ENCODE measurements at places on chromosomes 4 and X.

- DNase-seq = no peak
Observed at GRCh38 chrX:5957506-5957905, 271.2 kb downstream of the NLGN4X start.

DNA sequence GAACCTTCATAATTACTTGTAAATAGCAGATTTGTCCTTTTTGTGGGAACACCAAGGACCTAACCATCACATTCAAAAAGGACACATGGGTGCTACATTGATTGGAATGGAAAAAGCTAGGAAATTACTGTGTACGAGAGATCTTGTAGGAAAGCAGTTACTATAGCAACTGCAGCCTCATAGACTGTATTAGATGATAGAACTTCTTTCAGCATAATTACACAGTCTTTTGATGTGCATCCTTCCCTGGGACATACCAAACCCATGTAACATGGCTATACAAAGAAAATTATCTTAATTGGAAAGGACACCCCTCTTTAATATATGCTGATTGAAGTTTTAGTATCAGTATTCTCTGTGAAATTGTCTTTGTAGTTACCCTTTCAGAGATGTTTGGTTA is 130.7 kb upstream of the CTSO start:
- DNase-seq = no peak

DNA sequence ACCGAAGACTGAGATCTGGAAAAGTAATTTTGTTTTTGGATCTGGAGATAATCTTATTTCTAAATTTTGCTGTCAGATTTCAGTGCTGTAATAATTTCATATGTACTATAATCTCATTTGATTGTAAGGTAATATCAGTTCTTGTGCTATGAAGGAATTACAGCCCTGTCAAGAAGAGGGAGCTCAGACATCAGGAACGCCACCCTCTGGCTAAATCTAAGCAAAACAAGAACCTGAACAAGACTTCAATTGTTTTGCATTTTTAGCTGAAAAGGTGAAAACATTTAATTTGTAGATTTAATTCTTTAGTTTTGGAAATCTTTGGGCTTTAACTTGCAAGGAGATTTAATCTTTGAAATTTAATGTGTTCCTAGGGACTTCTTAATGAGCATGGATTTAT is 525.4 kb upstream of the HS3ST1 start:
- DNase-seq = no peak

- DNase-seq = no peak
Observed at GRCh38 chr4:154049457-154050181, 260.7 kb upstream of the SFRP2 start.

DNA sequence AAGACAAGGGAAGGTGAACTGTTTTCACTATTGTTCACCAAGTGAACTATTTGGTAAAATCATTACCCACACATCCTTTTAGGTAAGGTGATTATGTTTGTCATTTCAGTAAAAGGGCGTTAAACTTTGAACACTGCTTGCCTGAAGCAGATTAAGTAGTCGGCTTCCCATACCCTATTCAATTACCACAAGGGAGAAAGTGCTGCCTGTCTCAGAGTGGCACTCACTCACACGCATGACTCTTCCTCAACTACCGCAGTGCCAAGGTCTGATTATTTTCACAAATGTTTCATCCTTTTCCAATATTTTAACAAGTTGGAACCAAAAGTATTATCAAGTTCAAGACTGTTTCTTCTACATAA is 11.0 kb downstream of the VEGFC start:
- no peak for DNase-seq

DNA sequence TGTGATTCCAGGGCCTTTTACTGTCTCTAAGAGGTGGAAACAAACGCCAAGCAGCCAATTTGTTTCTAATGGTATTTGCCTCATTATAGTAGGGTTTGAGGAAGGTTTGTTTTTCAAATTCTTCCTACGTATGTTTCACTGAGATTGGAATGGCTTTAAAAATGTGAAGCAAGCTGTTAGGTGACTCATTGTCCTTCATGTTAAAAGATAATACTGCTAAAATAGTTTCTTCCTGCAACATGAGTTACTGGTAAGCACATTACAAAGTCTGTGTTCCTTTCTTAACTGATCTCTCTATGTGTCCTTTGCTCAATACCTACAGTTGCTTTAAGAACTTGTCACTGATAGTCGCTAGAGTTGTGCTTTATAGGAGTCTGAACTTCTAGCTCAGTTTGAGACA is 1183.9 kb downstream of the RPA4 start:
- DNase-seq = no peak

DNA sequence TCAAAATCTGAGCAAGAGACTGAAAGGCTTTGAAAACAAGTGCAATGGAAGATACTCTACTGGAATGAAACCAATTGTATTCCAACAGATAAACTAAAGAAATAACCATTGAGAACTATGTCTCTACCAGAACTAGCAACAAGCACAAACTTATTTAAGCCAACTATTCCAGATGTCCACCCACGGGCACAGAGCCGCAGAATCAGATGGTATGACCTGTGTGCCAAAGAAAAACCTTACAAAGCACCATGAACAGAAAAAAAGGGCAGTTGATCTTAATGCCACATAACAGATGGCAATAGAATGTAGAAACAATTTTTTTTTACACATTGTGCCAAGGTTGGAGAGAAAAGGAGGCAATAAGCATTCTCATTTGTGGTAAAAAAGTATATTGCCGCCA is 269.3 kb upstream of the ADGRL3 start:
- no peak for DNase-seq

- no peak for DNase-seq
Observed at GRCh38 chr4:174262624-174263444, 20.6 kb downstream of the FBXO8 start.

DNA sequence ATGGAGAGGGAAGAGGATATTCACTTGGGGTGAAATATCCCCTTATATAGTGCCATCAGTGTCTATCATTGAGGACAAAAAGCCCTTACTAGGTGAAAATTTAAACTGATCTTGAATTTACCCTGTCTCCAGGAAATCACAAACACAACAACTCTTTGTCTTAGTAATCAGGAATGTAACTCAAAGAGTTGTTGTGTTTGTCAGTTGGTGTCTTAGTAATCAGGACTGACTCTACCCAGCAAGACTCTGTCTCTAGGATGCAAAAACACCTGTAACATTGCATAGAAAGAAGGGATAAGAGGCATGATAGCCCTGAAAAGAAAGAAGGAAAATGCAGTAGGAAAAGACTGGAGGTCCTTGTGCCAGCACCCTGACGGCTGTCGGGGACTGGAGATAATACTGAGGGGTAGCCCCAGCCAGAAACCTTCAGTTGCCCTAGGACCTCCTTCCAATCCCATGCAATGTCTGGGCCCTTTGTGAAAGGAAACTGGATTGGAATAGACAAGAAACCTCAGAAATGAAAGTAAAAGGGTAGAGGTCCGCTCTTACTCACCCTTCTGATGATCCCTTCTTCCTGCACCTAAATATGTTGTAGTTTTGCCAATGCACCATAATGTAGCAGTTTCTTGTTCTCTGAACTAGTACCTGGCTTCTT is 45.3 kb downstream of the HMGB2 start:
- no peak for DNase-seq

DNA sequence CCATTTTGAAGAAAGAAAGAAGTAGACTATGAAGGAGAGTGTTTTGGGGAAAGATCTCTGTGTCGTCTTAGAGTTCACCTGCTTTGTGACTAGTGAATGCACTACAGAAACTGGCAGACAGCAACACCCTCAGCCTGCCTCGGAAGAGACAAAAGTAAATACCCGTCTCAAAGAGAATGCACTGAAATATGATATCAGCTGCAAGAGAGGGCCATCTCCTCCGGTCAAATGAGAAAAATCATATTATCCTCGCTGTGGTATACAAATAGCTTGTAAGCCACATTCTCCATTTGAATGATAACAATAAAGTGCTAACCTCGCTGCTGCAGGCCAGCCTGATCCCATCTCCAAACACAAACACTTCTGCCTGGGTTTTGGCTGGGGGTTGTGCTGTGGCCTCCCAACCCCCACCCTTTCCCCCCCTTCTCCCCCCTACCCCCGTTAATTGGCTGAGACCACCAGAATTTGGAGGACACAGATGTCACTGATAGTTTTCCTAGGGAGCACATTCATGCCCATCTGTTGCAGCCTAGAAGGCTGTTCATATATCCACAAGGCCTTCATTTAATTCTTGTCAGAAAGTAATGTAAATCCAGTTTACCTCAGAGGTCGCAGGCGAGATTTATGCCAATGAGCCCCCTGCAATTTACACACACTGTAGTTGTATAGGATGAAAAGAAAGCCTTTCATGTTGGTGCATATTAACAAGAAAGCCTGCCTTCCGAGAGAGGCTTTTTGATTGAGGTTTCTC is 46.3 kb downstream of the ALPK1 start:
- DNase-seq = no peak

- no peak for DNase-seq
Observed at GRCh38 chr4:185139736-185140135, 3.3 kb upstream of the SLC25A4 start.

DNA sequence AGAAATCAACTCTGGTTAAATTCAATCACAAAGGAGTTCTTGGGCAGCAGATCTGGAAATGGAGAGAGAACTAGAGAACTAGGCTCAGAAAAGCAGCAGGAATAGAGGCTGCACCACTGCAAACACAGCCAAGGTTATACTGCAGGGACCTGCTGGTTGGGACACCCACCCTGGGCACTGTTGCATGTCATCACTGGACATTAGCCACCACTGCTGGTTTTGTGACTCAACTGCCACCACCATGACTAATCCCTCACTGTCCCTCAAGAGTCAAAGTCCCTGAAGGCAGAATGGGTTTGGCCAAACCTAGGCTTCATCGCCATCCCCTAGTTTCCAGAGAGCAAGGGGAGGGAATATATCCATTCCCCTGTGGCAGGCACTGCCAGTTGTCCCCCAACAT is 38.1 kb upstream of the IRAK1 start:
- no peak for DNase-seq

DNA sequence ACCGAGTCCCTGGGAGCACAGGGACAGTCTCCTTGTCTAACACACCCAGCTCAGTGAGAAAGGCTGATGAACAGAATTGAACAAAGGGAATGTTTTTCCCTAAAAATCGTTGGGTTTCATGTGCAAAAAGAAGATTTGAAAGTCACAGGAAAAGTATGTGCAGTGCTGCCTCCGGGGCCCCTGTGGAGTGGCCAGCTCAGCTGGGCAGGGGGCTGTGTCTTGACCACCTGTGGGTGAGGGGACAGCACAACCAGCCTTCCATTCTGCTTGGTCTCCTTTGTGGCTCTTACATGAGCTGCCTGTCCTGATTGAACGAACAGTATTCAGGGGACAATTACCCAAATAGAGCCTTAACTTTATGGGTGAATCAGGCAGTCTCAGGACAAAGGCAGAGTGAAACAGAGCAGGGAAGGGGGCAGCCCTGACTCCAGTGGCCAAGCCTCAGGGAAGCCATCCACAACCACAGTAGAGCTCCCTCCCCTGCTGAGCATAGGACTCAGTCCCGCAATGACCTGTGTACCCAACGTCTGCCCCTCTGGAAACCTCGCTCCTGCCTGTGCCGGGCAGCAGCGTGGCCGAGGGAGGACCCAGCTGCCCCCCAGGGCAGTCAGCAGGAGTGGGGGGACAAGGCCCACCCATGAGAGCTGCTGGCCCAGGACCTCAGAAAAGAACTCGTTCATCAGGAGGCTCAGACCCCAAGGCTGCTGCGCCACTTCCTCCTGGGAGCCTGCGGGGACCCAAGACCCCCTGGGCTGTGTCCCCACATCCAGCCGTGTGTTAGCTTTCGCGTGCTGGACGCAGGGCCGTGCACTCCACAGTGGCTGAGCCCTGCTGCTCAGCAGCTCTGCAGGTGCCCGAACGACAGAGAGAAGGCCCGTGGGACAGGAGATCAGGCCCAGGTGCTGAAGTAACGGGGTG is 59.6 kb upstream of the MXD4 start:
- no peak for DNase-seq

DNA sequence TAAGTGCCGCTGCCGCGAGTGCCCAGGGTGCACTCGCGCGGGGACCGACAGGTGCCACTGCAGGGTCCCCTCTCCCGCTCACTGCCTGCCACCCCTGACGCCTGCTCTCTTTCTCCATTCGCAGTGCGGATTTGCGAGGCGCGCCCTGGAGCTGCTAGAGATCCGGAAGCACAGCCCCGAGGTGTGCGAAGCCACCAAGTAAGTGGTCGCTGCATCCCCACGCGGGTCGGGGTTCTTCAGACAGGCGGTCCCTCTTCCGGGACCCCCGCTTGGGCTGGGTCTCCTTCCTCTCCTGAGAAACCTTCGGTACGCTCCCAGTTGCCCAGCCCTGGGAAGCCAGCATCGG is 547 bp downstream of the GUCY1A1 start:
- no peak for DNase-seq

Measured in stimulated activated CD8-positive, alpha-beta memory T cell treated with anti-CD3 and anti-CD28 coated beads, Interleukin-4, amount 100 ng/mL, for 1 hour (primary cell).